SJCRH30 (cell line): ENCODE measurements at places on chromosomes 11 and 22.

GRCh38 chr11:60895687-60896086 lies 10.7 kb downstream of the PRPF19 start:
- no peak for DNase-seq

DNA sequence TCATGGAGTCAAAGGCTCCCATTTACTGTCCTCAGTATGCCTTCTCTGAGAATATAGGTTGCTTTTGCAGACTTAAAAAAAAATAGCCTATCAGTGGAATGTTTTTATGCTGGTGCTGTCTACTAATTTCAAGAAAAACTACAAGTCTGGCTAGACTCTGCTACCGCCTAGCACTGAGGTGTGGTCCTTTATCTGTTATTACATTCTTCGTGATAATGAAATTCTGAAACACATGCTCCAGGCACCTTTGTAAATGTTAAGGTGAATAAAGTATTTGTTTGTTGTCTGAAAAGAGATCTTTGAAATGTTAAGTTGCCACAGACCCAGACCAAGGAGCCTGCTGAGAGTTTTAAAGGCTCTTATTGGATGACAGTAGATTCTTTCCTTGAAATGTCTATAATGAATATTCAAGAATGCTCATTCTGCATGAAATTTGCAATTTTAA lies 95.3 kb downstream of the DBX1 start:
- DNase-seq = no peak

GRCh38 chr11:131896978-131897615 lies 526.7 kb downstream of the NTM start:
- no peak for DNase-seq

- DNase-seq = no peak
These were observed 4.8 kb downstream of the PKP3 start for GRCh38 chr11:398826-399225.

DNA sequence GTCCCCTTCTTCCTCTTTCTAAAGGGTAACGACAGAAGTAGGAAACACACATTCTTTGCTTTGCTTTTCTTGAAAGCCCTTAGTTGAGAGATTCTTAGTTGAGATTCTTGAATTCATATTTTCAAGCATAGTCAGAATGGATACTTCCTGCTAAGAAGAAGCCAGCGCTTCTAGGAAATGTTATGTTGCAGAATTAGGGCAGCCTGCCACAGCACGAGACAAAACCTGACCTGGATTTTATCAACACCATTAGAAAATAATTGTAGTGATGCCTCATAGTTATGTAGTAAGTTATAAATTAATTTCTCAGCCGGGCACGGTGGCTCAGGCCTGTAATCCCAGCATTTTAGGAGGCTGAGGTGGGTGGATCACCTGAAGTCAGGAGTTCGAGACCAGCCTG lies 37.9 kb upstream of the NUP160 start:
- no peak for DNase-seq

- DNase-seq = no peak
These were observed 87.6 kb upstream of the APOA1 start for GRCh38 chr11:116925050-116925449.

GRCh38 chr11:46353698-46354097 lies 6.4 kb downstream of the DGKZ start:
- DNase-seq = no peak

DNA sequence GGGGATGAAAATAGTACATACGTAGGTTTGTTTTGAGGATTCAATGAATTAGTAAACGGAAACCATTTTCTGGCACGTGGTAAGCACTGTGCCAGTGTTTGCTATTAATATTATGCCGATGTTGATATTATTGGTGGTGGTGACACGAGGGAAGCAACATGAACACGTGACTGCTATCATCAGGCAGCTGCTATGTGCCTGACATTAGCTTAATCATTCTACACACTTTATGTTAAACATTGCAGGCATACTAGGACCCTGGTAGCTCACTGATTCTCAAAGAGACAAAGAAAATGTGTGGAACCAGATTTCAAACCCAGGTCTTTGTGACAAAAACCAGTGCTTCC lies 656 bp downstream of the SRRD start:
- DNase-seq = no peak

DNA sequence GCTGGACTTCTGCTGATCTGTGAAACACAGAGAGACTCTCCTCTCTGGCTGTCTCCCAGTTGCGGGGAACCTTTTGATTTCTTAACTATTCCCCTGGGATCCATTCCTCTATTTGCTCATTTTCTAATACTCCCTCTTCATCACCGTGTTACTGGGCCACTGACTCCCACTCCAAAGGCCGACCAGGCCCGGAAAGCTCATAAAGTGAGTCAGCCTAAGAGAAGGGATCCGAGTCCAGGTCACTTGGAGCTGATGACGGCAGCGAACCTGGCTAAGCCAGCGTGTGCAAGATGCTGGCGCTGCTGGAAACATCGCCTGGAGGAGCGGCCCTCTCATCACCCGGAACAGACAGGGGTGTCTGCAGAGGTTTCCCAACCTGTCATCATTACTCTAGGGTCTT lies 112.8 kb downstream of the FBXO7 start:
- no peak for DNase-seq

GRCh38 chr22:21857481-21857914 lies 9.9 kb downstream of the MAPK1 start:
- no peak for DNase-seq

- DNase-seq = no peak
These were observed 636.6 kb downstream of the NTM start for GRCh38 chr11:132006884-132007580.

DNA sequence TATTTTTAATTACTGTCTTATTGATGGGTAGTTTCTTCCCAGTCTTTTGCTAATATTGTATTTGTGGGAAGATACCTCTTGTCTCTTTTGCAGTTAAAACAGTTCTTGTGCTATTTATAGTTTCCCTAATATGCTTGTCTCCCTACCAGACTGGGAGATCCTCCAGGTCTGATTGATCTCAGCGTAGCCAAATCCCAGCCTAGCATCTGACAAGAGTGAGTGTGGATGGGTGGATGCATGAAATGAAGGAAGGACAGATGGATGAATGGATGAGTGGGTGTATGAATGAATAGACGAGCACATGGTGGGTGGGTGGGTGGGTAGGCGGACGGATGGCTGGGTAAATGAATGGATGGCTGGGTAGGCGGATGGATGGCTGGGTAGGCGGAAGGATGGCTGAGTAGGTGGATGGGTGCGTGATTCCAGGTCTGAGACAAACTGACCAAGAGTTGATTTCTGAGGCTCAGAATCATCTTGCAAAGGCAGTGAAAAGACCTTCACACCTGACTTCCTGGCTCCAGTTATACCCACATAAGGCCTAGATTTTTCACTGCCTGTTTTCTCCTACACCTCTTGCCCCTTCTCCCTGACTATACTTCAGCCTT lies 11.4 kb downstream of the DNAJB13 start:
- no peak for DNase-seq

GRCh38 chr22:44408829-44409192 lies 89.2 kb downstream of the RTL6 start:
- DNase-seq = no peak

DNA sequence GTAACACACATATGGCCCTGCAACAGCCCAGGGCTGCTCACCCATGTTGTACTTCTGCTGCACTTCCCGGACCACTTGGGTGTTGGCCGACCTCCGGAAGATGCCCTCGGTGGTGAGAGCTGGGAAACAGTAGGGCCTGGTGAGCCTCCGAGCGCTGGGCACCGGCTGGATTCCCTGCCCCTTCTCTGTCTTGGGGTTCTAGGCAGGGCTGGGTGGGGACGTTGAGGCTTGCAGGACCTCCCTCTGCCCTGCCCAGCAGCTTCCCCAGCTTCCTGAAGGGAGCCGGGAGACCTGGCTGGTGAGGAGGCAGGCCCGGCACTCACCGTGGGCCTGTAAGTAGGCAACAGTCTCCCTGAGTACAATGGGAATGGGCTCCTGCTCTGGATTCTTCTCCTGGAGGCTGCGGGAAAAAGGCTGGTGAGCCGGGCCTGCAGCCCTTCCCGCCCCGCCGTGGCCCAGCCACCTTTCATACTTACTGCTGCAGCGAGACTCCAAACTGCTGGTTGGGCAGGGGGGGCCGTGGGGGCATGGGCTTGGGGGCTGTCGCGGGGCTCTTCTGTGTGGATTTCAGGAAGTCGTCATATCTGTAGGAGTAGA lies 20.2 kb downstream of the ARHGAP1 start:
- DNase-seq = no peak

DNA sequence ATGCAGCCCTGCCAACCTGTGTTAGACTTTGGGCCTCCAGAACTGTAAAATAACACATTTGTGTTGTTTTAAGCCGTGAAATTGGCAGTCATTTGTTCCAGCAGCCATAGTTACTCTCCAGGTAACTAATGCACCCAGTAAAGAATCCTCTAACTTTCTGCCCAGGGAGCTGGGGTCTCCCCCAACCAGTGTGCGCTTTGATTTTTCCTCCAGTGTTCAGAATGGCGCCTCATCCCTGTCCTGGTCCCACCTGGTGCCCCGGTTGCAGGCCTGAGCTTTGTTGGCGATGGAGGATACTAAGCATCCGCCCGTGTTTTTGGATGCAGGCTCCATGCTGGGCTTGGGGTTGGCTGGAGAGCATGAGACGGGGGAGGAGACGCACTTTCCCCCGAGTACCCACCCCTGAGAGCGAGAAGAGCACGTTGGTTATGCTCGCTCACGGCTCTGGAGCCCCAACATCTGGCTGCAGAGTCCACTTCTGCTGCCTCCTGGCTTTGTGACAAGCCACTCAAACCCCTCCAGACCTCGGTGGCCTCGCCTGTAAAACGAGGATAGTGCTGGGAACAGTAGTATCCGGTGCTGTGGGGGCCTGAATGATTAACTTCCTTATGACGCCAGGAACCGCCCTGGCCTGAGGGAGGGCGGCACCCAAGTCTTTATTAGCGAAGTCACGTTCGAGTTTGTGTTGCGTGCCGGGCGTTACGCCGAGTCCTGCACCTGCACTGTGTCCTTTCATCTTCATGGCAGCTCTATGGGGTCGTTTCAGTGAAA lies 25.8 kb downstream of the MRGPRD start:
- no peak for DNase-seq

DNA sequence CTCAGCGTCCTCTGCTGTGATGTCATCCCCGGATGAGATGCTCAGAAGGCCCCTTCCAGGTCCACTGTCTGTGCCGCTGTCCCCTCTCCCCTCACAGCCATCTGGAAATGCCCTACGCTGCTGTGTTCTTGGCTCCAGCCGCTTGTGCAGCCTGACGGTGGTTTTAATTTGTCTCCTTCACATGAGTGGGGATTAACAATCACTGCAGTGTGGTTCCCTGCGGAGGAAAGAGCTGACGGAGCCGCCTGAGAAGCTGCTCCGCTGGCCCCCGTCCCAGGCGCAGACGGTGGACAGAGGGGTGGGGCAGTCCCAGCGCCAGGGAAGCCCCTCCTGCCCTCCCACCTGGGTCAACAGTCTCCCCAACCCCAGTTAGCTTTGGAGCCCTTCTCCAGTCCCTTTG lies 67.5 kb upstream of the PHF21B start:
- DNase-seq = no peak

- no peak for DNase-seq
These were observed 21.3 kb downstream of the SGSM1 start for GRCh38 chr22:24827296-24827695.
